ENCODE measurements at places on chromosomes 7 and 10.

GRCh38 chr10:92890471-92890870 lies 42.2 kb downstream of the EXOC6 start:
- DNase-seq, result no peak

GRCh38 chr10:128500642-128501041 lies 374.4 kb upstream of the MKI67 start:
- no peak for DNase-seq

DNA sequence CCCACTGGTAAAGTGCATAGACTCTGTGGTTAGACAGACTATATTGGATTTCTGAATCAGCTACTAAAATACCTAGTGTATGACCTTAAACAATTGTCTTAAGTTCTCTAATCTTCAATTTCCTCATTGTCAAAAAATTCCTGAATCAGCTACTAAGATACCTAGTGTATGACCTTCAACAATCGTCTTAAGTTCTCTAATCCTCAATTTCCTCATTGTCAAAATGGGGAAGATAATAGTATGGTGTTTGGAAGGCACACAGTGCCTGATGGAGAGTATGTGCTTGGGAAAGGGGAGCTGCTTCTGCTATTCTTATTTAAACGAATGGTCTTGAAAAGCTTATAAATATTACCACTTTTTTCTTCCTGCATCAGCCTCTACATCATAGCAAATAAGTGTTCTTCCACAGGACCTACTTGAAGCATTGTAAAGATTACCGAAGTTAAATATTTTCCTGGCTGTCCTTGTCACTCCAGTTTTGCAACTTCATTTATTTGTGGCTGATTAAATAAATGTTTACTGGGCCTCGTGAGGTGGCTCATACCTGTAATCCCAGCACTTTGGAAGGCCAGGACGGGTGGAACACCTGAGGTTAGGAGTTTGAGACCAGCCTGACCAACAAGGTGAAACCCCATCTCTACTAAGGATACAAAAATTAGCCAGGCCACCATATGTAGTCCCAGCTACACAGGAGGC lies 64.4 kb upstream of the ITGA8 start:
- DNase-seq, result no peak

- DNase-seq, result no peak
These were observed 160.5 kb upstream of the TNRC18 start for GRCh38 chr7:5584096-5584495.

DNA sequence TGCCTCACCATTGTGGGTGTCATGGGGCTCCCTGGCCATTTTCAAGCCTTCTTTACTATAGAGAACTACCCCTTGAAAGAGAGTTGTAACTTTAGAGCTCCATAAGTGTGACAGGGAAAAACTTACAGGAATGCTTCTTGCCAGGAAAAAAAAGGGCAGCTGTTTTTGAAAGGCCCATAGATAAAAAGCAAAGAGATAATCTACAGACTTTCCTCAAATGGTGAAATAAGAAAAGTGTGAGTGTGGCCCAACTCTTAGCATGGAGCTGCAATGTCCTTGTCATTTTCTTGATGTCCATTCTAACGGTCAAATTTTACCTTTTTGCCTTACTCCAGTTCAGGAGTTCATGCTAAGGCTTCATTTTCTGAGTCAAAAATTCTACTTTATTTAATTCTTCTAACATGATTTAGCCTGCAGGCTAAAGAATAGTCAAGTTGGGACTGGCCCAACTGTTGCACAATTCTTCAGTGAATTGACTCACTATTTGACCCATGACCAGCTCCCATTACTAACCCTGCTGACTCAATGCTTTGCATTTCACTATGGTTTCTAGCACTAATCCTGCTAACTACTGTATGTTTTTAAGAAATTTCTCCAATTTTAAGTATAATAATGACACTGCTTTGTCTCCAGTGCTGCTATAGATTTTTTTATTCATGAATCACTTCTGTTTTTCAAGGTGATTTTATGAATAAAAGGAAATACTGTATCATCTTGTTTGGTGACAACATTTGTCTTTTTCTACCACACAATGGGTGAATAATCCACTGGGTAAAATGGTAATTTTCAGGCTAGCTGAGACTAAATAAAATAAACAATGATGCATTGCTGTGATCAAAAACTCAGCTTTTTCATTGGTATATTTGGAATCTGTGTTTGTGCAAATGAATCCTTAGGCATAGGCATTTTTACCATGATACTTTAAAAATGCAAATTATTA lies 41.4 kb upstream of the SGCE start:
- no peak for DNase-seq

- DNase-seq, result no peak
These were observed 49.7 kb upstream of the NRF1 start for GRCh38 chr7:129561677-129562359.

- DNase-seq, result no peak
These were observed 24.1 kb downstream of the MINDY4 start for GRCh38 chr7:30795161-30795948.

DNA sequence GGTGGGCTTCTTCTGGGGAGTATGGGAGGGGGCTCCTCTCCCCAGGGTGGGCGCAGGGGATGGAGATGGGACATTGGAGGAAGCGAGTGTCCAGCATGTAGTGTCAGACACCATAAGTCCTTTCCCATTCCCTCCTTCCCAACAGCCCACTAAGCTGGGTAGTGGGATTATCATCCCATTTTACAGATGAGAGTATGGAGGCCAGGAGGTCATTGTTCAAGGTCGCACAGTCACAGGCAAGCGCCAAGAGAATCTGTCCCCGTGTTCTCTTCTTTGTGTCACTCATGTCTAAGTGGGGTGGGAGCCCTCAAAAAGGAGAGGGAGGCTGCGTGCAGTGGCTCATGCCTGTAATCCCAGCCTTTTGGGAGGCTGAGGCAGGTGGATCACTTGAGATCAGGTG lies 64.8 kb downstream of the CLIP2 start:
- DNase-seq, result no peak

GRCh38 chr7:40763319-40764287 lies 628.8 kb downstream of the SUGCT start:
- no peak for DNase-seq

GRCh38 chr10:86295791-86296190 lies 70.8 kb downstream of the GRID1 start:
- DNase-seq, result no peak

GRCh38 chr7:18154726-18155125 lies 127.1 kb upstream of the PRPS1L1 start:
- no peak for DNase-seq

- no peak for DNase-seq
These were observed 994.4 kb upstream of the POT1 start for GRCh38 chr7:125924037-125924436.

DNA sequence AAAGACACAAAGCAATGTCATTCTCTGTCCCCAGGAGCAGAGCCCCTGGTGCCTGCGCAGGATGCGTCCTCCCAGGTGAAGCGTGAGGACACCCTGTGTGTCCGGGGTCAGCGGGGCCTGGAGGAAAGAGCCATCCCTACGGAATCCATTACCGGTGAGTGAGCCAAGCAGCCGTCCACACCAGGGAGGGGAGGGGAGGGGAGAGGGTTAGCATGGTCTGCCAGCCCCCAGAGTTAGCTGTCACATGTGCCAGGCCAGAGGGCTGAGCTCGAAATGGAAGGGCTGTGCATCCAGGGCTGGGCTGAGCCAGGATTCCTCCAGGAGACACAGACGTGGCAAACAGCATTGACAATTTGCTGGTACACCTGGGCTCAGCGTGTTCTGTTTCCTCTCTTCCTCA lies 15.2 kb downstream of the ZNF282 start:
- no peak for DNase-seq

- no peak for DNase-seq
These were observed 124.8 kb downstream of the MPP7 start for GRCh38 chr10:28177944-28178637.

DNA sequence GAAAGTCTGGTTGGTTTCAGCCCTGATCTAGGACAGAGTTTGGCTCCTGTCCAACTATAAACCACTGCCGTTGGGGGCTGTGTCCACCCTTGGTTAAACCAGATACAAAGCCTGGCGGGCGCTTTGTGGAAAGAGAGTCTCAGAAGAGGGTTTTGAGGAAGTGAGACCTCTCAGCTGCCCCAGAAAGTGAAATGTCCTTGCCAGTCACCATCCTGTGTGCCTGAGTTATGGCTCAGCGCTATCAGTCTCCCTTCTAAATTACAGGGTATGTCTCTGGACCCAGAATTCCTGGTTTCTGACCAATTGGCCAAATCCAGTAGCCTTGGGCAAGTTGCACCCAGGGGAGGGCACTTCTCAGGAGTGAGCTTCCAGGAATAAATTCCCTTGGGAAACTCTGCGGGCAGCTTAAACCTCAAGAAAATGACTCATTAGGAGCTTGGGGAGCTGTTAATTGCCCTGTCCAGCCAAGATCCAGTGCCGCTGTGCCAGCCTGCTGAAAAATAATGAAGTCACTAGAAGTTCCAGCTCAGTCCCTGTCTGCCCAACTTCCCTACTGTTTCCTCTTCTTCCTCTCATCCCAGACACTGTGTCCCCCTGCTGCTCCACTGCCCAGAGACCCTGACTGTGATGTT lies 66.7 kb upstream of the PDZD8 start:
- no peak for DNase-seq

GRCh38 chr7:2191016-2191415 lies 41.7 kb downstream of the MAD1L1 start:
- DNase-seq, result no peak

DNA sequence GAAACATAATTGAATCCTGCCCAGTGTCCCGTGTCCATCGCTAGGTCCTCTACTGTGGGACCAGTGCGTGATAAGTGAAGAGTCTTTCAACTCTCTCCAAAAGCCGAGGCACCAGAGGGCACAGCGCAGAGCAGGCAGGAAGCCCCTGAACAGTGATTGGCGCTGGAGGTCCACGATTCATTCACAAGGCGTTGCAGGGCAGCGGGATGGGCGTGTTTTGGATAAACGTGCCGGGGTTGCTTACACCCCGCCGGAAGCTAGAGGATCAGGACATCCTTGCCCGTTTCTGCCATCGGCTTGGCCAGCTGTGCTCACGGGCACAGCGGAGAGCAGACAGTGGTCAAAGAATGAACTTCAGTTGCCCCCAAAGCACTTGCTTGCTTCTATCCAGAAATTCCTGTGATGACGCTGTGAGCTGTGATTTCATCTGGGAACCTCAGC lies 86.0 kb upstream of the PFKP start:
- no peak for DNase-seq

DNA sequence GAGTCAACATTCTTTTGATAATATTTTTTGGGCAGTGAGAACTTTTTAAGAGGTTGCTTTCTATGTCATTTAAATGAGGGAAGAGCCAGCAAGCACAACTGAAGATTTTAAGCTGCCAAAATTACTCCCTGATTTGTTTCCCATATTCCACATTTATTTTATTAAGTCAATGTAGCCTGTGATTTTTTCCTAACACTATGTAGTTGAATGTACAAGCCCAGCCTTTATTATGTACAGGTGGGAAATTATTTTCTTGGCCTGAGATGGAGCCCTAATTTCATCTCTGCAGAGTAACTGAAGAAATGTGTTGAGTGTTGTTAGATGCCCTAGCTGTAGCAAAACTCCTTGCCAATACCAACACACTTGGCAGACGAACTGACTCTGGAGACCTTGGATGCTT lies 83.1 kb upstream of the MINDY3 start:
- DNase-seq, result no peak

- DNase-seq, result no peak
These were observed 21.4 kb upstream of the GPR146 start for GRCh38 chr7:1022801-1023465.

DNA sequence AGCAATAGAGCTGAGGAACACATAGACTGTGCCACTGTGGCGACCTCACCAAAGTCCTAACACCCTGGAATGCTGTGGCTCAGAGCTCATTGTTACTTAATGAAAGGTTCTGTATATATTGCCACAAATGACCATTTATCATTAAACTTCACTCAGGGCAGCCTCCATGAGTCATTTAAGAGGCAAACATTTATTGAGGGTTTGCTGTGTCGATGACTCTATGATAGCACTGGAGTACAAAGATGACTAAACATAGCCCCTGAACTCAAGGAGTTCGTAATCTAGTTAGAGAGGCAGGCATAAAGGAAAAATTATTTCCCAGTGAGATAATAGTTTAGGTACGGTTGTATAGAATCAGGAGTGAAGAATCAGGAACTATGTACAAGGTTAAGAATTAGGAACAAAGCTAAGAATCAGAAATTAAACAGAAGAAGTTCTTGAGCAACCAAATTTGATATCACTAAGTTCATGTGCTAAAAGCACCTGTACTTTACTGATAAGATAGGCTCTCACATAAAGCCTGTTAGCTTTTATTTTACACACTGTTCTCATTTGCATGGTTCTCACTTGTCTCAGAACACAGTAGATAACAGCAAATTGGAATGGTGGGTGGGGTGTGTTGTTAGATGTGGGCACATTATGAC lies 7.9 kb downstream of the ENTPD7 start:
- no peak for DNase-seq

DNA sequence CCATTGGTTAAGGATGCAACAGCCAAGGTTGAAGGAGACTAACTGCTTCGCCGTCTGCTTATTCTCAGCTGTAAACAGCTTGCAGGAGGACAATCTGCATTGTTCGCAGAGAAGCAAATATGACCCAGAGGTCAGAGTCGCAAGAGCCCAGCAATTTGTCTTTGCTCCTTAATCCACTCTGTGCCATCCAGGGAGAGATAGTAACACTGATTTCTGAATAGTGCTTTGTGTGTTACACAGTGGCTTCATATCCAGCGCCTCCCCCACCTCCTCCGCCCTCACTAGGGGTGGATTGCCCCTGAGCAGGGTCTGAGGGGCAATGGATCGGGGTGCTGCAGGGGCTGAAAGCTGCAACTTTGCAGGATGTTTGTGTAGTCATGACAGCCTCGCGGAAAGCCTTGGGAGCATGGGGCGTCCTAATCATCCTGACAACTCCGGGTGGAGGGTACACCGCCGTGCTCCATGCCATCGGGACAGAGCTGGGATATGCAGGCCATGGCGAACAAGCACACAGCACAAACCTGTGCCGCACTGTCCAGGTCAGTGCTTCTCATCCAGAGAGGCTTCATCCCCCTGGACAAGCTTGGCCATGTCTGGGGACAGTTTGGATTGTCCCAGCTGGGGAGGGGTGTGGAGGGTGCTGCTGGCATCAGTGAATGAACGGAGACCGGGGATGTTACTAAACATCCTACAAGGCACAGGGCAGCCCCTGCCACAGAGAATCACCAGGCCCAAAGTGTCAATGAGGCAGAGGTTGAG lies 103.1 kb upstream of the INSIG1 start:
- no peak for DNase-seq

GRCh38 chr10:84353052-84353803 lies 24.8 kb downstream of the CCSER2 start:
- DNase-seq, result no peak
